NCI-H1105 treated with DMSO at 0.1 percent for 48 hours (cell line): ENCODE measurements at places on chromosomes 16 and 17.

GRCh38 chr17:44628243-44629188 lies 27.8 kb upstream of the MEIOC start:
- no peak for DNase-seq

DNA sequence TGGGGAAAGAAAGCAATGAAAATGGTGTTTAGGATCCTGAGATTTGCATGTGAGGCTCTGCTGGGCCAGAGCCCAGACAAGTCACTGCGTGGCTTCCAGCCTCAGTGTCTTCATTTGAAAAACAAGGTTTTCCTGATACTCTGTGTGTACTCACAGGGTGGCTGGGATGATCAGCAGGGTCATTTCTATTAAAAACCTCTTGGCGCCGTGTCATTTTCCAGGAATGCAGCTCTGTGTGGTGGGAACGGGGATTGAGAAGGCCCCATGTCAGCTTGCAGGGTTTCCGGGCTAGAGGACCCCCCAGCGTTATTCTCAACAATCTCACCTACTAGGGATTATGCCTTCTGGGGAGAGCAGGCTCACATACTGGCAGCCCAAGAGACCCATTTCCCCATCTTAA lies 73.5 kb downstream of the FOXL1 start:
- DNase-seq, result no peak

GRCh38 chr17:51346218-51346982 lies 86.1 kb downstream of the UTP18 start:
- no peak for DNase-seq

DNA sequence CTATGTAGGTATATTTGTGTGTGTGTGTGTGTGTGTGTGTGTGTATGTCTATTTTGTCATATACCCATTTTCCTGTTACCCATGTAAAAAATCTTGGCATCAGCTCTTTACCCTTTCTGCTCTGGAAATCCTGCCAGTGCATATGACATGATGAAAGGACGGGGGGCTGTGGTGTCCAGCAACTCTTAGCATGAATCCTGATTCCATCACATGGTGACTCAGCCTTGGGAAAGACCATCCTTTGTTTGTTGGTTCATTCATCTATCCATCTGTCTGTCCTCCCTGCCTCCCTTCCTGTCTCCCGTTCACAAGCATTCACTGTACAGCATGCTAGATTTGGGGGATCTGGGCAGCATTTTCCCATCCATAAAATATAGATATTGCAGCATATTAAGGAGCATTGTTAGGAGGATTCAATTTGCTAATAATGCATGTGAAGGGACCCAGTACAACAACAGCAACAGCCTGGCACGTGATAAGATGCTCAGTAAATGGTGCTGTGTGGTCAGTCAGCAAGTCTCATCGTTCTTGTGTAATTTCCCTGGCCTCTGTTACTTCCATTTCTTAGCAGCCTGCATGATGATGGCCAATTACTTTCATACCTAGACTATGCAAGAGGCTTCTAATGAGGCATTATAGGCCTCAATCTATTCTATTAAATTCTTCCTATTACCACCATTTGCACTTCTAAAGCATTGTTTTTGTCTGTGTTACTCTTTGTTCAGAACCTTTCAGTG lies 191.0 kb downstream of the PRKCA start:
- DNase-seq, result no peak

GRCh38 chr17:4204190-4204589 lies 59.6 kb downstream of the ANKFY1 start:
- DNase-seq, result no peak

GRCh38 chr16:72068930-72069329 lies 5.9 kb downstream of the HPR start:
- no peak for DNase-seq

- DNase-seq, result no peak
Measured at GRCh38 chr16:50428116-50428515, 59.3 kb upstream of the BRD7 start.

DNA sequence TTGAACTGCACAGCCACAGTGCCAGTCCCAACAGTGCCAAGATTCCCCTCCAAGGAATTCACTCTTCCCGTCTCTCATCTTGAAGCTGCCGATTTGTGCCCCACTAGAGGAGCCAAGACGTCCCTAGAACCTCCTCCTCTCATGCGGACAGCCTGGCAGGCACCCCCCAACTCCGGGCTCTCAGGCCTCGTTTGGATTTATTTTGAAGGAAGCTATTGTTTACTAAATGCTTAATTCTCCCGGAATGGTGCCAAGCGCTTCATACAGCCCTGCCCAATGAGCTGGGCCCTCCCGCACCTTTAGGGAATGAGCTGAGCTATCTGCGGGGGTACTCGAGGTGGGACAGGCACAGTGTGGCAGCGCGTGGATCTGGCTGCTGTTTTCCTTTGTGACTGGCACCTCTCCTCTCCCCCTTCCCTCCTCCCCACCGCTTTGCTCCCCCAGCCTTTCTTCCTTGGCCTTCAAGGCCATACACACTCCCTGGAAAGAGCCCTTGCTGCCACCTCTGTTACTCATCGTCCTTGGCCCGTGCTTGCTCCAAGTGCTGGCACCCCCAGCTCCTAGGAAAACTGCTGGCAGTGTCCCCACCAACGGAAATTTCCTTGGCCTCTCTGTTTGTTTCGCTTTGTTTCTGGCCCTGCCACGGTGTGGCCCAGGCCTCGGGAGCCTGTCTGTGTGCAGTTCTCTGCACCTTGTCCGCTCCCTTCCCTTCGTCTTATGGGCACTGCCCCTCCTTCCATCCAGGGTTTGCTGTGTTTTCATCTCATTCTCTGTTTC lies 49.9 kb upstream of the CDR2 start:
- no peak for DNase-seq

- no peak for DNase-seq
Measured at GRCh38 chr16:49453983-49454382, 80.4 kb downstream of the C16orf78 start.

GRCh38 chr17:63433746-63434591 lies 12.1 kb downstream of the CYB561 start:
- DNase-seq, result no peak

GRCh38 chr16:31875928-31876547 lies 2.4 kb downstream of the ZNF267 start:
- DNase-seq, result no peak

GRCh38 chr17:77489239-77489892 lies 348.6 kb downstream of the SEC14L1 start:
- DNase-seq, result no peak

GRCh38 chr16:27795992-27796614 lies 246.2 kb downstream of the KATNIP start:
- no peak for DNase-seq

GRCh38 chr17:33079201-33079600 lies 87.6 kb downstream of the SPACA3 start:
- no peak for DNase-seq
